Stimulated activated CD4-positive, alpha-beta T cell treated with anti-CD3 and anti-CD28 coated beads, Interleukin-4, amount 100 ng/mL, for 24 hours (primary cell): ENCODE measurements at places on chromosomes 4 and X.

GRCh38 chr4:127165971-127166370, 466.8 kb upstream of the INTU start:
- DNase-seq = no peak

GRCh38 chr4:182885738-182886077, 31.5 kb downstream of the DCTD start:
- DNase-seq = no peak

DNA sequence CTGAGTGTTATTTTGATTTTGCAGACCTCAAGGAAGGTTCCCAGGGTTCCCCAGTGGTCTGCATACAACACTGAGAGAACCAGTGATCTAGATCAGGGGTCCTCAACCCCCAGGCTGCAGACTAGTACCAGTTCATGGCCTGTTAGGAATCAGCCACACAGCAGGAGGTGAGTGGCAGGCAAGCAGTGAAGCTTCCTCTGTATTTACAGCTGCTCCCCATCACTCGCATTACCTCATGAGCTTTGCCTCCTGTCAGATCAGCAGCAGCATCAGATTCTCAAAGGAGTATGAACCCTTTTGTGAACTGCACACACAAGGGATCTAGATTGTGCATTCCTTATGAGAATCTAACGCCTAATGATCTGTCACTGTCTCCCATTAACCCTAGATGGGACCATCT, 28.5 kb downstream of the EDNRA start:
- no peak for DNase-seq

GRCh38 chrX:130485870-130486269, 84.1 kb downstream of the RBMX2 start:
- no peak for DNase-seq

DNA sequence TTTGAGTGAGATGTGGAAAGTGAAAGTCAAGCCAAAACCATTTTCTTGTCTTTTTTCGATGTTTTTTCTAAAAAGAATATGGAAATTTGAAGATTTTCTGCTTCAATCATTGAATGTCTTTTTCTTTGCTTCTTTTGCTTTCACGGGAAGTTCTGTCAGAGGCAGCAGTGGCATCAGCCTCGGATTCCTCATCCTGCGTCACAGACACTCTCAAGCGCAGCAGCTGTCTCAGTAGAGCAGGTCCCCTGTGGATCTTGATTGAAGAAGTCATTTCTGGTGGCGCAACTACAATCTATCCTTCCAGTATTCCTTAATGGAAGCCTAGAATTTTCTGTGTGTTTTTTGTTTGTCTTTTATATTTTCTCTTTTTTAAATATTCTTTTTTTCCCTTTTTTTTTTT, 52.7 kb upstream of the NEIL3 start:
- DNase-seq = no peak

DNA sequence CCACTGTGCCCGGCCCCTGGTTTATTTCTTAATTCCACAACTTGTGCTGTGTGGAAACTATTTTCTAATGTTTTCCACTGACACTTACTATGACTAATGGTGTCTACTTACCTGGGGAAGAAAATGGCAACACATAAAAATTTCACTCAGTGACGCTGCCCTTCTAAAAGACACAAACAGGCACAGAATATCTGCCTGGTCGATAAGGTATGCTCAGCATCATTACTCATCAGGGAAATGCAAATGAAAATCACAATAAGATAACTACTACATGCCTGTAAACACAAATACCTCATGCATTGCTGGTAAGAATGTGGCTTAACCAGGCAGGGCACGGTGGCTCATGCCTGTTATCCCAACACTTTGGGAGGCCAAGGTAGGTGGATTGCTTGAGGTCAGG, 61.6 kb downstream of the UBE2K start:
- DNase-seq = no peak

DNA sequence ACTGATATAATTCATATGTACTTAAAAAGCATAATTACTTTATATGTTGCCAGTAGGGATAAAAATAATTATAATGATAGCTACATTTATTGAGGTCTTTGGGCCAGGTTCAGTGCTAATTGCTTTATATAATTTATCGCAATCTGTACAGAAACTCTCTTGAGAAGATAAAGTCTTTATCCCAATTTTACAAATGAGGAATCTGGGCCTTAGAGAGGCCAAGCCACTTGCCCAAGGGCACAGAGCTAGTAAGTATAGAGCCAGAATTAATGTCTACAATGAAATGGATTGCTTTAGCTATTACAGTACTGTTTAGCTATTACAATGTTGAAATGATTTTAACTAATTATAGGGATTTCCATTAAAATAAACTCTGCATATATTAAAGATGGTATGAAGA, 30.6 kb upstream of the TBC1D1 start:
- DNase-seq = no peak

DNA sequence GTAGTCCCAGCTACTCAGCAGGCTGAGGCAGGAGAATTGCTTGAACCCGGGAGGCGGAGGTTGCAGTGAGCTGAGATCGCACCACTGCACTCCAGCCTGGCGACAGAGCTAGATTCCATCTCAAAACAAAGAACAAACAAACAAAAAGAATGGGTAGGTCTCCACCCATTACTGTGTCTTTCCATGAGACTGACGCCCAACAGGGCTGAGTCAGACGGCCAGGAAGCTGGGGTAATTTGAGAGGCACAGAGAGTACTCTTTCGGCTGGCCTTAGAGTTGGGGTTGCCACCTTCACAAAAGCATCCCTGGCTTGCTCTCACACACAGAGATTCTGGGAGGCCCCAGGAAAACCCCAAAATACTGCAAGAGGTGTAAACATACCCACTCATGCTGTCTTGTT, 72.0 kb upstream of the DHRSX start:
- no peak for DNase-seq

GRCh38 chr4:126755506-126755905, 877.3 kb upstream of the INTU start:
- no peak for DNase-seq

DNA sequence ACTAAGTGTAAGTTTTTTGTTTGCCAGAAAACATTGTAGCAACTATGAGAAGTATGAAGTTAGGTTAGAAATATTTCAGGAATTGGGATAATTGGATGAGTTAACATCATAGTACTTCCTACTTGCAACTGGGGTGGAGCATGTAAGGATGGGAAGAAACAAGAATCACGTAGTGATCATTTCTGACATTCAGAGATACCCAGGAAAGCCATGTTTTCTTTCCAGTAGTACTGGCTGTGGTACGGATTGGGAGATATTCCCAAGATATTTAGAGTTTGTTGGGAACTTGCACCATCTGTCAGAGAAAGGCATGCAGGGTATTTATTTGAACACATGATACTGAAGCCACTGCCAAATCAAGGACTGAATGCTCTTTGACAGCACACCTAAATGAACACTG, 87.6 kb upstream of the SLC4A4 start:
- no peak for DNase-seq

GRCh38 chr4:7279902-7280301, 87.6 kb downstream of the SORCS2 start:
- no peak for DNase-seq

DNA sequence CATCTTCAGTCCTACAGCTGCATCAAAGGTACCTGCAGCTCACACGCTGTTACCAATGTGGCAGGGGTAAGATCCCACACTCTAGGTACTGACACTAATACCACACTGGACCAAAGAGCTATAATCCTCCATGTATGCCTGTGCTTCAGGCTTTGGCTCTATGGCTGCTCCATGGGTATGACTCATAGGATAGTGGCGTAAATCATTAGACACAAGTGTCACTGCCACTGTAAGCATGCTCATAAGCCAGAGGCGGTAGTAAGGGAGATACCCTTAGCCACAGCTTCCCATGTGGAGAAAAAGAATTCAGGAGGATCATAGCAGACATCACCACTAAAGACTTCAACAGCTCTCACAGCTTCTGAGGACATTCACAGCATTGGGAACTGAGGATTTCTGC, 287.5 kb downstream of the ACTRT1 start:
- DNase-seq = no peak

- no peak for DNase-seq
Measured at GRCh38 chrX:115642311-115642710, 81.3 kb downstream of the PLS3 start.

GRCh38 chr4:83019794-83020494, 9.3 kb upstream of the LIN54 start:
- DNase-seq = no peak

DNA sequence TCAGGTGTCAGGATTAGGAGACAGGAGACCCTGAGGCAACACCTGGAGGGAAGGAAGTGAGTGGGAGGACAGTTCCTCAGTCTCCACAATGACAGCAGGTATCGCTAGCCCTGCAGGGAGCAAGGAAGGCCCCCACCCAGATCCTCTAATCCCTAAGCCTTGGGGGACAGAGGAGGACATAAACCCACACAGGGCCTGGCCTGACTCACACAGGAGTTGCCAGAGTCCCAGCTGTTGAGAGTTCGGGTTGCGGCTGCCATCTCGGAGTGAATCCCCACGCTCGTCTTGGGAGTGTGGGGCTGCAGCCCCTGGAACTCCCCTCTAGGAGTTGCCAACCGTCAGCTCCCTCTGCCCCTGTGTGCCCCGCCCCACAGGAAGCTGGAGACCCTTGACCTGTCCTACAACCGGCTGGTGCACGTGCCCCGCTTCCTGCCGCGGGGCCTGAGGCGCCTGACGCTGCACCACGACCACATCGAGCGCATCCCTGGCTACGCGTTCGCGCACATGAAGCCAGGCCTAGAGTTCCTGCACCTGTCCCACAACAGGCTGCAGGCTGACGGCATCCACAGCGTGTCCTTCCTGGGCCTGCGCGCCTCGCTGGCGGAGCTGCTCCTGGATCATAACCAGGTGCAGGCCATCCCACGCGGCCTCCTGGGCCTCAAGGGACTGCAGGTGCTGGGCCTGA, 9.2 kb upstream of the BGN start:
- DNase-seq = no peak

DNA sequence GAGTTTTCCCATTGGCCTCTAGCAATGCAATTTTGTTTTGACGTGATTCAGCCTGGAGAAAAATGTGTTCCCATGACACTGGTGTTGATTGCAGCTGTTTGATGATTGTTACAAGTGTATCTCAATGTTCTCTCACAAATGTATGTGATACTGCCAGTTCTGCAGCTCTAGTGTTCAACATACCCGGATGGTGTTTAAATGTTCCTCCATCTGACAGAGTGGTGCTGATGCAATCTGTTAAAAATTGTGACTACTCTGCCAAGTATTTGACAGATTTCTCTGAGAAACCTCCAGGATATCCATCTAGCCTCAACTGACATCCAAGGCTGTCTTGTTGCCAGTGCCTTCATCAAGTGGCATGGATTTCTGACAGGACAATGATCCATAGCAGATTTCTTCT, 657.2 kb upstream of the DIAPH2 start:
- no peak for DNase-seq

DNA sequence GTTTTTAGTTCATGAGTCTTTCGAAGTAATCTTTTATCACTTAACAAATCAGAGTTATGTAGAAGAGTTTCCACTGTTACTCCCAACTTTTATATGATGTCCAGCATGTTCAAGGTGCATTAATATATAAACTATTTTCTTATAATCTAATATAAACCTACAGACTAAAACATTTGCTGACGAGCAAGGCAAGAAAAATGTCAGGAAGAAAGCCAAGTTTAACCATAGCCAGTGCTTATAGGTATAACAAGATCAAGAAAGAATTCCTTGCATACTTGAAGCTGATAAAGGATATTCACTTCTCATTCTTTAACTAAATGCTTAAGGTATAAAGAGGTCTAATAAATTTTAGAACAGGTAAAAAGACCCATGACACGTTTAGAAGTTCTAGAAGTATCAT, 167.7 kb downstream of the NPNT start:
- no peak for DNase-seq

GRCh38 chrX:153827903-153828302, 2.4 kb downstream of the PDZD4 start:
- DNase-seq = no peak

DNA sequence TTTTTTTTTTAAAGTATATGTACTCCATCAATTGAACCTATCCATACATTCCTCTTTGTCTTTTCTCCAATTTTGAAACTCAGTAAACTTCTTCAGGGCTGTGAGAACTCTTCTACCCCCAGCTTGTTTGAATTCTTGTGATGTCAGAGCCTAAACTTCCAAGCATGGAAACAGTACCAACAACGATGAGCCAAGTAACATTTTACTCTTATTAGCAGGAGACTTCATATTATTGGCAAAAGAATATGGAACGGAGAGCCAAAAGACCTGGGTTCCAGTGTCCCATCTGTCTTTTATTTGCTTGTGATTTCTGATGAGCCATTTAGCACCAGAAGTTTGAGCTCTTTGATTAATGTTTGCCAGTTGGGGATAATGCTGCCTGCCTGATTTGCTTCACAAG, 5.3 kb downstream of the DIAPH2 start:
- no peak for DNase-seq

- DNase-seq = no peak
Measured at GRCh38 chrX:130482871-130483270, 81.1 kb downstream of the RBMX2 start.

GRCh38 chr4:123952530-123953274, 556.1 kb downstream of the SPRY1 start:
- DNase-seq = no peak

GRCh38 chr4:16890651-16891050, 7.8 kb downstream of the LDB2 start:
- DNase-seq = no peak

GRCh38 chrX:39012621-39013111, 211.4 kb downstream of the MID1IP1 start:
- DNase-seq = no peak

GRCh38 chr4:121411151-121411744, 30.4 kb upstream of the QRFPR start:
- no peak for DNase-seq

GRCh38 chr4:128519163-128519830, 231.7 kb upstream of the PGRMC2 start:
- no peak for DNase-seq

- no peak for DNase-seq
Measured at GRCh38 chrX:1870421-1870820, 255.6 kb downstream of the ASMT start.

DNA sequence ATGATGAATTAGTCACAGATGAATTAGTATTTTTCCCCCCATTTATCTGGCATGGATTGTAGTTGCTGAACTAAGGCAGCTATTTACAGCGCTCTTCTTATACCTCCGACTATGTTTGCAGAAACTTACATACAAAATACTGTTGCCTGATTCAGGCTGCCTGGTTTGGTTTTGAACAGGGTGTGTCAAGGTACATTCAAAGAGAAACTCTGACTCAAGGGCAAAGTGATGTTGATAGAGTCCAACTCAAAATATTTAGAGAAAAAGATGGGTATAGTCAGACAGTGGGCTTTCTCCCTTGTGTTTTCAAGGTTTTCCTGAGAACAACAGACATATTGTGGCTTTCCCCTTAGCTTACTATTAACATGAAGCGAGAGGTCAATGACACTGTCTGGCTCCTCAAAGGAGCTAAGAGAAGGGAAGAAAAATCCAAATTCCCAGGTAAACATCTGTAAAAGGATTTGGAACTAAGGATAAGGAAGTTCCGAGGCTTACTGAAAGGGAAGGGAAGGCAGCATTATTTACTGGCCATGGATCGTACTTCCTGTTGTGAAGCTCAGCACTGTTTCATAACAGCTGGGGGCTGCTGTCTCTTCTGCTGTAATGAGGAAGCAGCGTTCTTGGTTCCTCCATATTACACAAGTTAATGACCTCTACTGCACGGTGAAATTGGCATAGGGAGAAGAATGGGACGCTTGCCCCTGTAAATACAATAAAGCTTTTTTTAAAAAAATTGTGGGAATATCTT, 30.9 kb downstream of the FAM9C start:
- DNase-seq = peak; percentile 34
